ENCODE measurements at places on chromosomes 16 and 17. TPM values are rescaled to one million over a fixed set of nuclear protein-coding genes. Genes with fewer than 3 reads are reported as not detected.

- H3K27ac ChIP-seq, result no peak overlapping the region
- no peaks in the 10 kb centered on the region for H3K4me1 ChIP-seq
- no peak for DNase-seq
- H3K27me3 ChIP-seq, result no peaks in the 10 kb centered on the region
Measured at GRCh38 chr16:86668136-86668910, 90.0 kb downstream of the FOXL1 start.

- DNase-seq, result no peak
- peaks cover 22% of the 10 kb centered on the region for H3K4me1 ChIP-seq
- H3K4me3 ChIP-seq, result no peak overlapping the region
- no peaks in the 10 kb centered on the region for H3K27me3 ChIP-seq
- H3K27ac ChIP-seq, result no peak overlapping the region
- H3K36me3 ChIP-seq, result peaks cover 31% of the 10 kb centered on the region
Measured at GRCh38 chr16:75621170-75621477, 2.0 kb downstream of the ADAT1 start.

DNA sequence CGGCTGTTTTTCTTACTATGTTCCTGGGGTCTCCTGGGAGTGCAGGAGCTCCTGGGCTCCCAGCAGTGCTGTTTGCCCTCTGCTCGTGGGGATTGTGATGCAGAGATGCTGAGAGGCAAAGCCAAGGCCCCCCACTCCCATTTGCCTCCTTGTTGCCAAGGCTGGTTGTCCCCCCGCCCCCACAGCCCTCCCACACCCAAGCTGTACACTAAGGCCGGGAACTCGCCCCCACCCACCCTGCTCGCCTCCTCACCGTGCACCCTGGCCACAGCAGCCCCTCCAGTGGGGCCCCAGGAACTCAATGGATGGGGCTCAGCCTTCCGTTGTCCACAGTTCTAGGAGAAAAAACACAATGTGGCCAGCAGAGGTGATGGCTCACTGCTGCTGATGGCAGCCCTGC, 10.2 kb downstream of the NLRC3 start:
- no peaks in the 10 kb centered on the region for H3K36me3 ChIP-seq
- H3K4me3 ChIP-seq, result no peak overlapping the region
- H3K27me3 ChIP-seq, result no peaks in the 10 kb centered on the region
- H3K27ac ChIP-seq, result no peak overlapping the region
- no peak for DNase-seq
- no peaks in the 10 kb centered on the region for H3K4me1 ChIP-seq

The CX3CL1 gene
- total RNA-seq, result 9.2 TPM

The TMEM114 gene
- not detected for total RNA-seq

- H3K27me3 ChIP-seq, result peaks cover 48% of the 10 kb centered on the region
- DNase-seq, result peak; percentile 77
- no peak within 1 kb of the TSS for H3K27ac ChIP-seq
Measured at GRCh38 chr17:74361230-74362068, at the start of gene BTBD17. TSS of gene BTBD17 (minus strand) at chr17:74361868. CDS start at chr17:74361819, 49 bp downstream.

- H3K36me3 ChIP-seq, result no peaks in the 10 kb centered on the region
- no peak overlapping the region for H3K27ac ChIP-seq
- H3K4me1 ChIP-seq, result no peaks in the 10 kb centered on the region
- no peak overlapping the region for H3K4me3 ChIP-seq
- no peaks in the 10 kb centered on the region for H3K27me3 ChIP-seq
- no peak for DNase-seq
Measured at GRCh38 chr17:68074279-68074678, 38.7 kb downstream of the KPNA2 start.

- peak overlapping the region; percentile 95 for H3K27ac ChIP-seq
- H3K27me3 ChIP-seq, result no peaks in the 10 kb centered on the region
- H3K4me1 ChIP-seq, result peaks cover 5% of the 10 kb centered on the region
- H3K36me3 ChIP-seq, result peaks cover 35% of the 10 kb centered on the region
- H3K4me3 ChIP-seq, result peak overlapping the region; percentile 88
- peak; percentile 58 for DNase-seq
Measured at GRCh38 chr16:30609002-30609925, 925 bp downstream of the ZNF689 start.

The ABCC3 gene
- total RNA-seq, result 221 TPM

DNA sequence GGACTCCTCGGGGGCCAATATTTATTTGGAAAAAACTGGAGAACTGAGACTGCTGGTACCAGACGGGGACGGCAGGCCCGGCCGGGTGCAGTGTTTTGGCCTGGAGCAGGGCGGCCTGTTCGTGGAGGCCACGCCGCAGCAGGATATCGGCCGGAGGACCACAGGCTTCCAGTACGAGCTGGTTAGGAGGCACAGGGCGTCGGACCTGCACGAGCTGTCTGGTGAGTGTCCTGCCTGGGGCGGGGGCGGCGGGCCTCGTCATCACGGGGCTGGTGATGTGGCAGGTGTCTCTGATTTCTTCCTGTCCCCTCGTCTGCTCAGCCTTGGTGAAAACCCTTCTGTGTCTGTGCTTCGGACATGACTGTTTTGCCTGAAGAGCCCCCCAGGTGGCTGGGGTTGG, 5.7 kb downstream of the METRNL start:
- peaks cover 6% of the 10 kb centered on the region for H3K36me3 ChIP-seq
- no peak for DNase-seq
- no peaks in the 10 kb centered on the region for H3K27me3 ChIP-seq
- H3K4me1 ChIP-seq, result peaks cover 15% of the 10 kb centered on the region
- no peak overlapping the region for H3K4me3 ChIP-seq

DNA sequence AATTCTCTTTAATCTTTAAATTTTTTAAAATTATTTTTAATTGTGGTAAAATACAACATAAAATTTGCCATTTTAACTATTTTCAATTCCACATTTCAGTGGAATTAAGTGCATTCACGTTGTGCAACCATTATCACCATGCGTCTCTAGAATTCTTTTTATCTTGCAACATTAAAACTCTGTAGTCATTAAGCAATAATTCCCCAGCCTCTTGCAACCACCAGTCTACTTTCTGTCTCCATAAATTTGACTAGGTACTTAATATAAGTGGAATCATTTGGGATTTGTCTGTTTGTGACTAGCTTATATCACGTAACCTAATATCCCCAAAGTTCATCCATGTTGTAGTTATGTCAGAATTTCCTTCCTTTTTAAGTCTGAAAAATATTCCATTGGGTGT, 79.1 kb downstream of the TAOK1 start:
- no peaks in the 10 kb centered on the region for H3K36me3 ChIP-seq
- no peaks in the 10 kb centered on the region for H3K4me1 ChIP-seq
- no peaks in the 10 kb centered on the region for H3K27me3 ChIP-seq
- no peak overlapping the region for H3K27ac ChIP-seq
- DNase-seq, result no peak
- no peak overlapping the region for H3K4me3 ChIP-seq

- no peaks in the 10 kb centered on the region for H3K4me1 ChIP-seq
- H3K4me3 ChIP-seq, result no peak overlapping the region
- H3K36me3 ChIP-seq, result no peaks in the 10 kb centered on the region
- H3K27ac ChIP-seq, result peak overlapping the region; percentile 77
- DNase-seq, result peak; percentile 71
- H3K27me3 ChIP-seq, result no peaks in the 10 kb centered on the region
Measured at GRCh38 chr17:78263063-78263735, 31.8 kb downstream of the TMEM235 start.

DNA sequence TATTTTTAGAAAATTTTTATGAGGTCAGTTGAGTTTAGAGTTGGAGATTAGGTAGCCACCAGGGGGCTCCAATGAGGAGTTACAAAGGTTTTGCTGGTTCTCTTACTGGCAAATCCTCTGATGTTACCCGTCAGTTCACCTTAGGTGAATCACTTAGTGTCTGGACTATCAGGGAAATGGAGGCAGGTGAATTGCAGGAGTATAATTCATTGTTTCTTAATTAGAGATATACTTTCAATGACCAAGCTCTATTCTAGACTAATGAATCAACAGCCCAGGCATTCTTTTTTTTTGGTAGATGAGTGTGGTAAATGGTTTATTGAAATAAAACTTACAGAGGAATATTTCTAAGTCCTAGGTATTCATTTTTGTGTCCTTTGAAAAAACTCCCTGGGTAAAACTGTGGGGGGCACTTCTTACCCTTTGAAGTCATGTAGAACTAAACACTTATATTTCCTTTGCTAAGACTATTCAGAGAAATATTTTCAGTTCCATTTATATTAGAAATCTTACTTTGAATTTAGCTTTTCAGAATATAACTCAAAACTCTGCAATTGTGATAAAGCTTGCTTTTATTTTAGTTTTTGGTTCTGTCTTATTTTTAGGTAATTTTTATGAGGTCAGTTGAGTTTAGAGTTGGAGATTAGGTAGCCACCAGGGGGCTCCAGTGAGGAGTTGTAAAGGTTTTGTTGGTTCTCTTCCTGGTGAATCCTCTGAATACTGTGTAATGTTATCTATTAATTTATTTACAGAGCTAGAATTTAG, 17.7 kb downstream of the PSMD11 start:
- H3K27me3 ChIP-seq, result no peaks in the 10 kb centered on the region
- H3K4me3 ChIP-seq, result no peak overlapping the region
- peaks cover 93% of the 10 kb centered on the region for H3K36me3 ChIP-seq
- H3K27ac ChIP-seq, result no peak overlapping the region
- peaks cover 7% of the 10 kb centered on the region for H3K4me1 ChIP-seq

- no peaks in the 10 kb centered on the region for H3K36me3 ChIP-seq
- no peaks in the 10 kb centered on the region for H3K27me3 ChIP-seq
- H3K27ac ChIP-seq, result no peak overlapping the region
- peaks cover 2% of the 10 kb centered on the region for H3K4me1 ChIP-seq
- H3K4me3 ChIP-seq, result no peak overlapping the region
Measured at GRCh38 chr17:82222816-82223215, 6.0 kb upstream of the SLC16A3 start.

The EME1 gene
- total RNA-seq, result 1.2 TPM

GRCh38 chr16:27460663-27461482, 58.9 kb downstream of the IL21R start:
- H3K4me1 ChIP-seq, result peaks cover 8% of the 10 kb centered on the region
- peak overlapping the region; percentile 69 for H3K27ac ChIP-seq
- no peak overlapping the region for H3K4me3 ChIP-seq
- no peaks in the 10 kb centered on the region for H3K36me3 ChIP-seq
- H3K27me3 ChIP-seq, result no peaks in the 10 kb centered on the region

- DNase-seq, result no peak
- no peak overlapping the region for H3K27ac ChIP-seq
- H3K4me3 ChIP-seq, result no peak overlapping the region
- H3K36me3 ChIP-seq, result no peaks in the 10 kb centered on the region
- H3K27me3 ChIP-seq, result no peaks in the 10 kb centered on the region
Measured at GRCh38 chr16:35795361-35796029, 2336.1 kb downstream of the TP53TG3F start.

The WNT9B gene
- total RNA-seq, result not detected

Data from adrenal gland (tissue), 19 donors.